ENCODE measurements at places on chromosomes 1 and 21.

DNA sequence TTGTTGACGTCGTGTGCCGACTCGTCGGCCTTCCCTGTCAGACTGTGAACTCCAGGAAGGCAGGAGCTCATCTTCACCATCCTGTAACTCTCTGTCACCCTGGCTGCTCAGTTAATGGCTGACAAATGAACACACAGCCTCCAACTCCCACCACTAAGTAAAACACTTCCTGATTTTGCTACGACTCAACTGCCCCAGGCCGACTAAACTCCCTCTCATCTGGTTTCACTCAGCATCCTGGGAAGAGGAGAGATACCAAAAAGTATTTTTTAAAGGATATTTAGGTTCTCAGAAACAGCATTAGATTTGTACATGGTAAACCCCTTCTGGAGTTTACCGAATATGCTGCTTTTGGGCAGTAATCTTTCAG lies 18.2 kb upstream of the LHX4 start:
- no peak for DNase-seq

- no peak for DNase-seq
These were observed 122.3 kb upstream of the CXADR start for GRCh38 chr21:17390569-17390968.

GRCh38 chr1:925561-926421 lies 2.1 kb downstream of the SAMD11 start:
- no peak for DNase-seq

- DNase-seq: no peak
These were observed 389.5 kb downstream of the RYR2 start for GRCh38 chr1:237431448-237431847.

DNA sequence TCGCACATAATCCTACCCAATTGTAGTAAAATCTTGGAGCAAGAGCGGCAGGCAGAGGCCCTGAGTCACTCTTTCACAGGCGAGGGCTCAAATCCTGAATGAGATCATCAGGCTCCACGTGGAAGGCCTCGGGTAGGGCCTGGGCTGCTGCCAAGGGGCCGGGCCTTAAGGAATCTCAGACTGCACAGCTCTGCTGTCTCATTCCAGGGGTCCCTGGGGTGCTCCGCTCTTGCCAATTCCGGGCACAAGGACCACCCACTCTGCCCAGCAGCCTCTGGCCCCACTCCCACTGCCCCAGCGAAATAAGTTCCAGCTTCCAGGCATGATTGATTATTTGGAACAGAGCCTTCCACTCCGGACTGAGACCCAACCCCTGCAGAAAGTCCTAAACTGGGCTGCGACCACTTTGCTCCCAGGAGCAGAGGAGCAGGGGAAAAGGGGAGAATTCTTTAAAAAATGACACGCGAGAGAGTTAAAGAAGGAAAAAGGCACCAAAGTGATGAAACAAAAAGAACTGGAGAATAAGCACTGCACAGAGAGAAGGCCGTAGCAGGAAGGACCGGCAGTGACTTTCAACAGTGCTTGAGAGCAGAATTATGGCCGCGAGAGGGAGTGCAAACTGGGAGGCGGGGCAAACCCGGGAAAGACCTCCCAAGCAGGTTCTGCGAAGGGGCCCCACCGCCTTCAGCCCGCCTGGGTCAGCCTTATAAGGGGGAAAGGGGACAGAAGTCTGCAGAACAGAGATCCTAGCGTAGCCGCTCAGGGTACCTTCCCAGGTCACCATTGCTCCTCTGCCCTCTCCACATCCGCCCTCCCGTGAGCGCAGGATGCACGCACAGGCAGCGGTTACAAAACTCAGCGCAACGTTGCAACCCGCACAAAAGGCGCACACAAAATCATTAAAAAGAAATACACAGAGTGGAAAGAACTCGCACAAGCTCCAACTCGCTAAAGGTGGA lies 2.0 kb downstream of the ADAMTS1 start:
- DNase-seq: peak; percentile 97

- DNase-seq: peak; percentile 70
These were observed at the start of gene HUNK for GRCh38 chr21:31872452-31873274. HUNK (plus strand) TSS chr21:31873020; CDS start chr21:31873675, 655 bp downstream.

DNA sequence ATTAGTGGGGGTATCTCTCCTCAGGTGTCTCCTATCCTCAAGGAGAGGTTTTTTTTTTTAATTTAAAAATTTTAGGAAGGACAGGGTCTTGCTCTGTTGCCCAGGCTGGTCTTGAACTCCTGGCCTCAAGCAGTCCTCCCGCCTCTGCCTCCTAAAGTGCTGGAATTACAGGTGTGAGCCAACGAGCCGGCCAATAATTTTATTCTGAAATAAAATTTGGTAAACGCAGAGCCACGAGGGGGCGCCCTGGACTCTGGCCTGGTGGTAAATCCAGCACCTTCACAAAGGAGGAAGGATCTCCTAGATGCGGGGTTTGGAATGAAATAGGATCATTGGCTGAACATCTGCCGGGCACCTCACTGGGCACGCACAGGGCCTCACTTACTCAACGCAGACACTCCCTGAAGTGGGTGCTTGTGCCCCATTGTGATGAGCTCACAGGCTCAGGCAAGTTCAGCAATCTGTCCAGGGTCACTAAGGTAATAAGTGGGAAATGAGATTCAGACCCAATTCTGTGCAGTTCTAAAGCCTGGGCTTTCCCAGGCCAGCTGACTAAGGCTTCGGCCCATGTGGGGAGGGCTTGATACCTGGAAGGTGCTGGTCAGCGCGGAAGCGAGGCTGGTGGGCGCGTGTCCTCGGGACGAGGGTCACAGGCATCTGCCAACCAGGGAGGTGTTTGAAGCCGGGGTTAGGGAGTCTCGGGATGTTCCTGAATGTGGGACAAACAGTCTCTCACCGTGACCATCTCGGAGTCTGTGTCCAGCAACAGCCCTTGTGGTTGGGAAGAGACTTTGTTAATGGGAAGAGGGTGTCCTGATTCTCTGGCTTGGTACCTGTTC lies 32.7 kb upstream of the ETV3 start:
- no peak for DNase-seq

DNA sequence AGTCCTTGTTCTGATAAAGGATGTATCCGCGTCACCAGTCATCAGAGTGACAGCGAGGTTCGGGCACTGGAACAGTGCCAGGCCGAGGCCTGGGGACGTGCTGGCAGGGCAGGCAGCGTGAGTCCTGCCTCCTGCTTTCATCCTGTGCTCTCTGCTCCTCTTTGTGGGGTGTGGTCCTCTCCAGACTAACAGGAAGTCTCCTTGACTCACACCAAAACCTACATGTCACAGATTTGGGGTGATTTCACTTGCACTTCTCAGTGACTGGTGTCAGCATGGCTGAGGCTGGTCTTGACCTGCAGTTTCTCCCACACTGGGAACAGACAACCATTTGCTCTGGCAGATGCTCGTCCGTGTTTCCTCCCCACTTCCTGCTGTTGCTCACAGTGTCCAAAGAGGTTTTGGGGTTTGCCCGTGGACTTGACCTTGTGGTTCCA lies 8.8 kb upstream of the NLRP3 start:
- DNase-seq: no peak

GRCh38 chr1:9877962-9878361 lies 32.1 kb downstream of the CTNNBIP1 start:
- no peak for DNase-seq

- DNase-seq: no peak
These were observed 87.5 kb downstream of the RGL1 start for GRCh38 chr1:183892351-183892793.

DNA sequence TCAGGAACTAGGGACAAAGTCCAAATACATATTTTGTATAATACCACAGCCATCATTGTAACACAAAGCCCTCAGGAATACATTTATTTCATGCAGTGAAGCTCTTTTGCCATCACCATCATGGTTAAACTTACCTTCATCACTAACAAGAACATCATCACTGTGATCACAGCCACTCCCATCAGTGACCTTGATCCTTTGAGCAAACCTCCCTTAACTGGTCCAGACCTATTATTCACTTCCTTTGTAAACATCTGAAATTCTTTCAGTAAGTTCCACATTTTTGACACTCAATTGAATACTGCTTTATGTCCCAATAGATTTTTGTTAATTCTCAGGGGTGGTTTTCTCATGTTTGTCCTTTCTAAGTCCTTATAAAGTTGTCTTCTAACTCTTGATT lies 16.2 kb upstream of the KPRP start:
- no peak for DNase-seq

GRCh38 chr1:171983584-171983983 lies 142.3 kb downstream of the DNM3 start:
- DNase-seq: no peak

- DNase-seq: peak; percentile 35
These were observed 878.9 kb upstream of the CXADR start for GRCh38 chr21:16633831-16634459.

DNA sequence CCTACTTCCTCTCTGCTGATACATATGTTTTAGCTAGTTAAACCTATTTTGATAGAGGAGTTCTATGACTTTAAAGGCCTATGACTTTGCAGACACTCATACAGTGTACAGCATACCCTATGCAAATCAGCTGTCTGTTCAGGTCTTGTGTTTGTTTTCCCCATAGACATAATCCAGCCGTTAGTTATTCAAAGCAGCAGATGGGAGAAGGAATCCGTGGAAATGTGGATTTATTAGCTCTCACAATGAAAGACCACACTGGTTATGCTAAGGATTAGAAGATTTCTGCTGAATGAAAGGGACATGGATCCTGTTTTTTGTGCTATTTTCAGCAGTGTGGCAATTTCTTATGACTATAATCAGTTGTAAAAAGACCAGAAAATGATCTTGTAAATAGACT lies 59.8 kb downstream of the MAST2 start:
- no peak for DNase-seq

- no peak for DNase-seq
These were observed 1395.5 kb downstream of the PLA2G4A start for GRCh38 chr1:188224263-188224662.

GRCh38 chr1:197884173-197884572 lies 18.3 kb upstream of the C1orf53 start:
- DNase-seq: no peak

- no peak for DNase-seq
These were observed 13.2 kb upstream of the PRAMEF12 start for GRCh38 chr1:12760256-12760795.

DNA sequence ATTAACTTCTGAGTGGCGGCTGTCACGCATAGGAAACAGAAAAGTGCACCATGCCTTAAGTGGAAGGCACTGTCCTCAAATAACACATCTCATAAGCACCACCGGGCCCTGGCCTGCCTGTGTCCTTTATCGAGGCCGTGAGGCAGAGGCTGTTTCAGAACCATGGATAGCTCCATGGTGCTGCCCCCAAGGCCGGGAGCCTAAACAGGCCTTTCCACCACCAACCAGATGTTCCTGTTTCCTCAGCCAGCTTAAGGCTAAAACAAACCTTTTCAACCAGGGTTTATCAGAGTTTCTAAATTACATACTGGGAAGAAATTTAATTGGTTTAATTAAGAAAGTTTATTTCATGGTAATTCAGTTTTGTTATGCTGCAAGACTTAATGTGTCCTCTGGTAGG lies 114.4 kb downstream of the DMRTA2 start:
- DNase-seq: peak; percentile 49

GRCh38 chr21:15823486-15824150 lies 93.8 kb downstream of the USP25 start:
- DNase-seq: no peak

GRCh38 chr1:230696722-230697437 lies 17.0 kb downstream of the AGT start:
- DNase-seq: no peak

GRCh38 chr1:228405200-228405978 lies 1.2 kb downstream of the TRIM11 start:
- DNase-seq: no peak

- no peak for DNase-seq
These were observed 121.6 kb downstream of the PTBP2 start for GRCh38 chr1:96843196-96843595.

GRCh38 chr1:54410359-54410758 lies 4.2 kb upstream of the SSBP3 start:
- no peak for DNase-seq

GRCh38 chr1:91124989-91125417 lies 103.2 kb upstream of the ZNF644 start:
- peak; percentile 39 for DNase-seq

GRCh38 chr1:167634435-167634834 lies 4.4 kb downstream of the RCSD1 start:
- DNase-seq: no peak

- DNase-seq: no peak
These were observed 4.6 kb downstream of the FDPS start for GRCh38 chr1:155313261-155313660.

DNA sequence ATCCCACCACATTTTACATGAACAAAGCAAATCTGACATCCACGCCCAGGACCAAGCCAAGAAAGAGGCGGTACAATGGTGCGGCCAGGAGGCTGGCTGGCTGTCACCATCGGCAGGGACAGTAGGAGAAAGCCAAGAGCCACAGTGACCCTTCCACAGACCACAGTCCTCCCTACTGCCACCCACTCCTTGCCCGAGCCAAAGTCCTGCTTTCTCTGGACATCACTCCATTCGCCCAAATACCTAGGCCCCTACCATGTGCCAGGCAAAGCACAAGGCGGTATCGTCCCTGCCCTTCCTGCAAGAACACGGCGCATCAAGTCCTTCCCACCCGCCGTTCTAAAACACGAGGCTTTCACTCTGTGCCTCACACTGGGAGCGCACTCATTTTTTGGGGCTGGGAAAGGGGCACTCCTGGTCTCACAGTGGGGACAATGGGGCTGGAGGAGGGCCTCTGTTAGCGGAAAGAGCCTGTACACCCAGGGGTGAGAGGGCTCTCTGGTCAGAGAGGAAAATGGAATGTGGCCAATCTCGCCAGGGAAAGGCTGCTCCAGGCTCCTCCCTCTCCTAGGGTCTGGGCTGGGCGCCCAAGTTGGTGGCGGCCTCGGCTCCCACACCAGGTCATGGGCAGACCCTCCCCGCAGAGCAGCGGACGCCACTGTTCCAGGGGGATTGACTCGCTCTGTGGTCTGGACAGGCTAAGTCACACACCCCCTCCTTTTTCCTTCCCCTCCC lies 26.5 kb downstream of the SSBP3 start:
- DNase-seq: no peak

DNA sequence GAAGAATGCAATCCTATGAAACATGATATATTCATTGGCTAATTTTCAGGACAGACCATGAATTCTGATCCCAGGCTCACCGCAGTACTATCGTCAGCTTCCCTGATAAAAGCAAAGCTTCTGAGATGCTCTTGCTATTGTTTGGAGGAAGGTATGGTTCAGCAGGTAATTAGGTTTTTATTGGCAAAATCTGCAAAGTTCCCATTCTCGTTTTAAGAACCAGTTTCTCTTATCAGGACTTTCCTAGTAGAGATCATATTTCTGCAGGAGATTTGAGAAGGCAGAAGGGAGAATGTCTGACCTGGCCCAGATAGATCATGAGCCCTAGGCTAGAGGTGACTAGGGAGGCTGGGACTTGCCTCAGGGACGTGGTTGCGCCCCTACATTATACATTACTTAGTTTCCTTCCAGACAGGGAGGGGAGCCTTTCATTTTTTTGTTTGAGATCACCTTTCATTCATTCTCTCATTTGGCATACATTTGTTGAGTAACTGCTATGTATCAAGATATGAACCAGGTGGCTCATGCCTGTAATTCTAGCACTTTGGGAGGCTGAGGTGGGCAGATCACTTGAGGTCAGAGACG lies 108.8 kb downstream of the NRIP1 start:
- no peak for DNase-seq

- no peak for DNase-seq
These were observed 21.5 kb downstream of the DESI2 start for GRCh38 chr1:244674446-244674845.

GRCh38 chr1:87220993-87221392 lies 107.7 kb upstream of the LMO4 start:
- no peak for DNase-seq

GRCh38 chr1:109989506-109990301 lies 5.1 kb downstream of the AHCYL1 start:
- no peak for DNase-seq
